ENCODE measurements at places on chromosomes 2 and 18.

DNA sequence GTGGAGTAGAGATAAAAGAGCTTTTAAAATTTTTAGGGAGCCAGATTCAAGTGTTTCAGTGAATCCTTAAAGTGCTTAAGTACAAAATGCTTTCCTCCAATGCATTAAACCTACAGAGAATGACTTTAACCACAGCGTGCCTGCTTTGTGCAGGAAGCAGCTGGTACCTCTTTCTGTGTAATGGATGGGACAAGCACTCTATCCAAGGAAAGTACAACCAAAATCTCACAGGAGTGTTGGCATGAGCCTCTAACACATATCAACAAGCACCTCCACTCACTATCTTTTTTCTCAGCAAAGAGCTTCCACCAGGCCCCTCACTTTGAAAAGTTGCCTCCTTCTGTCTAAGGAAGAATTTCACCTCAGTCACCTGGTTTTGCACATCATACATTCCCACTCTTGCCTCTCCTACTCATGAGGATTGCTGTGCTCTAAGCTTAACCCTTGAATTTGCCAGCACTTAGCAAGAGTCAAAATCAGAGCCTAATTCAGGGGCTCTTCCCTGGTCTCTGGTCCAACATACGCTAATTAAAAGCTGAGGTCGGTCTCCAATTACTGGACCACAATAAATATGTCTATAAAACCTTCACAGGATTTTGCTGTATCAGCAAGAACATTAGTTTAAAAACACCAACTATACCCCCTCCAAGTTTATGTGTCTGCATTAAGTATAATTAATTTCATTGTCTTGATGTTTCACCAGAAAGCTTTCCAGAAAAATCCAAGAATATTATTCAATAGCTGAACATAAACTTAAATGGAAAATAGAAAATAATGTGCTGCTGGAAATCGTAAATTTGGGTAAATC, 68.9 kb downstream of the ZNF521 start:
- no peak for DNase-seq

DNA sequence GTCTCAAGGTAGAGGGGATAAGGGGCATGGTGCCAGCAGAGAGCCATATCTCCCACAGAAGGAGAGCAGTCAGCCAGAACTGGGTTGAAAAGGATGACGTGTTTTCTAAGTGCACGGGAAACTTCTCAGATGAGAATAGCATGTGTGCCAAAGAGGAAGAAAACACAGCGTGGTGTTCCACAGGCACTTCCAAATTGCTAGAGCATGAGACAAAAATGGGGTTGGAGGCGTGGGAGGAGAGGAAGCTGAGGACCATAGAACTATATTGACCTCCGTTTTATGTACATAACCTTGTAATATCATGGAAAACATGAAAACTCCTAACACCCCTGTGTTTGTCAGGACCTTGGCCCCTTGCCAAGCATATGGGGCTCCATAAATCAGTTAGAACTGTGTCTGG, 682.7 kb upstream of the RAB6C start:
- DNase-seq = no peak

- no peak for DNase-seq
Measured at GRCh38 chr2:16664052-16664731, 1.4 kb downstream of the CYRIA start.

DNA sequence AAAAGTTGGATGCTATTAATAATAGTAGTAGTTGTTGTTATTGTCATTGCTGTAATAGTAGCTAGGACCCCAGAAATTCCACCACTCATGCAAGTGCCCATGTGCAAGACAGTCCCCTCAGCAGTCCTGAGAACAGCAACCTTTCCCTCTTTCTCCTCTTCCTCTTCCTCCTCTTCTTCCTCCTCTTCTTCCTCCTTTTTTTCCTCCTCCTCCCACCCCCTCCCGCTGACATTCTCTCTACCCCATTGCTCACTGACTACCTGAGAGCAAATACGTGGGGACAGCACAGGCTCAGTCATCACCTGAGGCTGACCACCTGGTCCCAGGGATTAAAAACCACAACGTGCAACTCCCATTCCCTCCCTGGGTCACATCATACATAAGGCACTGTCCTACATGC, 41.8 kb downstream of the SMAD7 start:
- no peak for DNase-seq

- DNase-seq = no peak
Measured at GRCh38 chr2:6370753-6371551, 494.8 kb downstream of the CMPK2 start.

- DNase-seq = no peak
Measured at GRCh38 chr2:18548621-18549020, 11.8 kb downstream of the RDH14 start.

Data from stimulated activated CD4-positive, alpha-beta T cell treated with anti-CD3 and anti-CD28 coated beads, Interleukin-15, amount 100 ng/mL, for 1 hour (primary cell).